Activated naive CD4-positive, alpha-beta T cell treated with anti-CD3 and anti-CD28 coated beads for 36 hours (primary cell): ENCODE measurements at places on chromosomes 5 and 9. TPM values are rescaled to one million over a fixed set of nuclear protein-coding genes. Genes with fewer than 3 reads are reported as not detected.

The SPATA6L gene
- 0.91 TPM for total RNA-seq

The HOMER1 gene
- 3.9 TPM for total RNA-seq

The C9orf153 gene
- total RNA-seq: 0.40 TPM

The KIF12 gene
- total RNA-seq: not detected

The FGF10 gene
- total RNA-seq: not detected

The MCIDAS gene
- total RNA-seq: 0.17 TPM

The LAMC3 gene
- 0.98 TPM for total RNA-seq

The SPINK6 gene
- total RNA-seq: not detected

The IL4 gene
- not detected for total RNA-seq

The PFN3 gene
- total RNA-seq: not detected

The CAMK2A gene
- not detected for total RNA-seq

The FAXDC2 gene
- not detected for total RNA-seq

The TRIM36 gene
- total RNA-seq: not detected

The PCDHA4 gene
- not detected for total RNA-seq

The ANXA1 gene
- 17.9 TPM for total RNA-seq

- no peak for DNase-seq
These were observed 233.1 kb downstream of the AGTPBP1 start for GRCh38 chr9:85508616-85509015.

GRCh38 chr5:38434966-38435705 lies 121.3 kb downstream of the LIFR start:
- no peak for DNase-seq

GRCh38 chr9:87214991-87215390 lies 267.7 kb upstream of the GAS1 start:
- DNase-seq: no peak

GRCh38 chr9:127545196-127546124 lies 66.6 kb upstream of the STXBP1 start:
- DNase-seq: no peak

DNA sequence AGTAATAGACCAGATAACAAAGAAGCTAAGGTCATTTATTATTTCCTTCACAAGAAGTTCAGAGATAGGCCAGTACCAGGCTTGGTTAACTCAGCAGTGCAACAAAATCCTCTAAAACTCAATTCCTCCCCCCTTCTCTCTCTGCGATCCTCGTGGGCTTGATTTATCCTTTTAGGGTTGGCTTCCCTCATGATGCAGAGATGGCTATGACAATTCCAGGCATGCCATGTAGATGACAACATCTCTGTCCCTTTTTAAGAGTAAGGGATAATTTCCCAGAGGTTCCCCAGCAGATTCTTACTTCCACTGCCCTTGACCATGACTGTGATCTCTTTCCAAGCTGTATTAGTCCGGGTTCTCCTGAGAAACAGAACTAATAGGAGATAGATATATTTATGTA lies 28.7 kb upstream of the DAP start:
- DNase-seq: no peak

GRCh38 chr9:22528485-22528884 lies 81.9 kb downstream of the DMRTA1 start:
- no peak for DNase-seq

GRCh38 chr9:96160866-96161265 lies 141.1 kb downstream of the HSD17B3 start:
- no peak for DNase-seq

GRCh38 chr5:137800700-137801411 lies 46.7 kb upstream of the HNRNPA0 start:
- DNase-seq: no peak

GRCh38 chr9:37200433-37201005 lies 80.1 kb downstream of the ZCCHC7 start:
- DNase-seq: no peak

DNA sequence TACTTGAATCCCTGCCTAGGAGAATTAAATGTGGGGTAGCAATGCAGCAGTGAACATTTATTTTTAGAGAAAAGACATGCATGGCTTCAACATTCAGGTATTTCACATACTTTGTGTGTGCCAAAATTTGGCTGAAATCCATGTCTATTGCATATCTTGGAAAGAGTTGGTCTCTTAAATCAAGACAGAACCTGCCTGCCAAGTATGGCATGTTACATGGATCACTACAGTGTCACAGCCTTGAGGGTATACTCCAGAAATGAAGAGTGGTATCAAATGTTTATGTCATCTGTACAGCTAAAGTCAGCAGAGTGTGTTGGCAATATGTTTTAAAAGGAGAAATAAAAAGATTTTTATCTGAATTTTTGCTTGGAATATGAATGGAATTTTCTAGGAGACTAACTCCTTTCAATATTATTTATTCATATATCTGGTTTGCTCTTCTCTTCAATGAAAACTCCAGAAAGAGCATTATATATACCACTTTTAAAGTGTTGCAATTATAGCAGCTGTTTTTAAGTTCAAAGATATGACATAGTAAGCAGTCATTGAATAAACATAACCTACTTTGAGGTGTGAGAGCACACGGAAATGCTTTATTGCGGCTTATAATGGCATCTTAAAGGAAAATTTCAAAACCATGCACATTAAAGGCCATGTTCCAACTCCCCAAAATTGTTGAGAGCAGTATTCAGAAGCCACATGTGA lies 95.4 kb upstream of the MINAR2 start:
- DNase-seq: no peak

DNA sequence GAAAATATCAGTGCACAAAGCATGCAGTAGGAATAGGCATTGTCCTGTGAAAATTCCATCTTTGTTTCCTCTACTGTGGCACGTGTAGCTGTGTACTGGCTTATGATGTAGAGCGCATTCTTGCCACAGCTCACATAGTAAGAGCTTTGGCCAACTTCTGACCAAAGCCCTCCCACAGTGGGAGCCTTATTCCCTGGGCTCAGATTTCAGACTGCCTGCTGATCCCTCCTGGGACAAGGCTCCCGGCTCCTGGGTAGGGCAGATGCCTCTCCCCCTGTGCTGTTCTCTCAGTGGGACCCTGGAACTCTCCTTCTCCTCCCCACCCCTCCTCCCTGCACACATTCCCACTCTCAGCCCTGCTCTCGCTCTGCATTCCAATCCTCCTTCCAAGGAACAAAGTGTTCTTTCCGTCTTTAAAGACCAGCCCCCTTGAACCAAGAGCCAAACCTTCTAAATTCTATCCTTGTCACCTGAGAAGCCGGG lies 17.5 kb downstream of the LCP2 start:
- no peak for DNase-seq

DNA sequence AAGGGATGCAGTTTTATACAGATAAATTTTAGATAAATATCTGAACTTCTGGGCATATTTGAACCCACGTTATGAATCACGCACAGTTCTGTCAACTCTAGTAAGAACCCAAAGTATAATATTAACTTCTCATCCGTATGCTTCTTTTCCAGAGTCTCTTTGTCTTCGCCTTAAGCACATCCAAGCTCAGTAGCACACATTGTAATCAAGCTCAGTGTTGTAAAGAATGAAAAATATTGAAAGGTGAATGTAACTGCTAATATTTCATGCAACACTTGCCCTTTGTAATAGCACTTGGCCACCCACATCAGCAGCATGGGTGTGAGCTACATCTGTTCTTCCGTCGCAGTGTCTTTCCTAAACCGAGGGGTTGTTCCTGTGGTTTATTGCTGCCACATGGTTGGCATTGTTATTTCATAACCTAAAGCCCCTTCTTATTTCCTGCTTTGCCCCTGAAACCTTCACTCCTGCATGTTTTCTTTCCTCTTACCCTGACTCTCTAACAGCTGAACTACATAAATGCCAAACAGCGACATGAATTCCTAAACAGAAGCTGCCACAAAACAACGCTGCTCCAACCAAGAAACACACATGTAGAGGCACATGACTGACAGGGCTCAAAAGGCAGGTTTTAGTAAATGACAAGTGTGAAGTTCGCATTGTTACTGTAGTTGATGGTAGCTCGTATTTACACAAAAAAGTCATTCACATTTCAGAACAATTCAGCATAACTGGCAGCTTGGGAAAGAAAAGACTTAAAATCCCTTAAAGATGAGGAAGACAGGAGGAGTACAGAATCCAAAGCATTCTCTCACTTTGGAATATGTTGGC lies 190.1 kb upstream of the MEF2C start:
- DNase-seq: no peak

GRCh38 chr5:50440651-50441492 lies at the start of gene EMB:
TSS of gene EMB (minus strand) at chr5:50441288. CDS start at chr5:50441151, 137 bp downstream.
- peak; percentile 84 for DNase-seq

DNA sequence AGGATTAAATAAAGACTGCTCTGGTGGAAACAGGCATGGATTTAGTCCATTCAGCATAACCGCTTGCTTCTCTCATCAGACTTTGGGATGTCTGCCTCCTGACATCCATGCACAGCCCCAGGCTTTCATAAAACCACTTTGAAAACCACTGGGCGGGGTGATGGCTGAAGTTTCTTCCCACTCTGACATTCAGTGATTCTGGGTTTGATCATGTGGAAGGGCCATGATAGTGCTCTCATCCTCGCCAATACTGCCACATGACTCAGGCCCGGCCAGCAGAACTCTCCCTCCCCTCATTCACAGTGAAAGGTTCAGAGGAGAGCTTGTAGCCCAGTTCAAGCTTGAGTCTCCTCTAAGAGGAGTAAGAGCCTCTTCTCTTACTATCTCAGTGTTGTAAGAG lies 29.6 kb upstream of the GLRA1 start:
- no peak for DNase-seq

GRCh38 chr9:90368241-90368640 lies 274.4 kb downstream of the DIRAS2 start:
- no peak for DNase-seq

DNA sequence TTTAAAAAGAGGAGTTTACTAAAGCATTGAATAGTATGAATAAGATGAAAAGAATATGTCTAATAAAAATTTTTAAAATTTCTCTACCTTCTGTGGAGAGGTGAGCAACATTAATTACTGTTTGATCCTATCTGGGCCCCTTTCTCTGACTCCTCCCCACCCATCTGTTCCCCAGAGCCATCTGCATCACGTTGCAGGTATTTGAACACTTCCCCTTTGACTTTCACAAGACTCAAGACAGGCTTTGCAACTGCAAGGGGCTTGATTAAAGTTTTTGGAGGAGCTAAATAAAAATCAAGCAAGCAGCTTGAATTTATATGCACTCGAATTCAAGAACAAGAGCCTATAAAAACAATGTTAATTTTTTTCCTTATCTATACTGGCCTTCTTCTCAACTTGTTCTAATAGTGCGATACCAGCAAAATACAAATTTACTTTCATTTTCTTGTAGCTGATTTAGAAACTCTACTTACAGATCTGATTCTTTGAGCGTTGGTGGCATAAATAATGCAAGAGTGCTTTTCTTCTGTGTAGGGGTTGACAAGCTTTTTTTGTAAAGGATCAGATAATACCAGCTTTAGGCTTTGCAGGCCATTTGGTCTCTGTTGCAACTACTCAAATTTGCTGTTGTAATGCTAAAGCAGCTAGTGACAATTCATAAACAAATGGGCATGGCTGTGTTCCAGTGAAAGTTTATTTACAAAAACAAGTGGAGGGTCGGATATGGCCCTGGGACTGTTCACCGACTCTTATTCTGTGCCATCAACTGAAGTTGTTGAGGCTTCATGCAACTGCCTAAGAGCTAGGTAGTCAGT lies 21.2 kb downstream of the TXNDC8 start:
- no peak for DNase-seq

- no peak for DNase-seq
These were observed 736.5 kb downstream of the CETN3 start for GRCh38 chr5:89673019-89673418.

GRCh38 chr5:157471709-157472108 lies 11.7 kb downstream of the NIPAL4 start:
- DNase-seq: peak; percentile 49

DNA sequence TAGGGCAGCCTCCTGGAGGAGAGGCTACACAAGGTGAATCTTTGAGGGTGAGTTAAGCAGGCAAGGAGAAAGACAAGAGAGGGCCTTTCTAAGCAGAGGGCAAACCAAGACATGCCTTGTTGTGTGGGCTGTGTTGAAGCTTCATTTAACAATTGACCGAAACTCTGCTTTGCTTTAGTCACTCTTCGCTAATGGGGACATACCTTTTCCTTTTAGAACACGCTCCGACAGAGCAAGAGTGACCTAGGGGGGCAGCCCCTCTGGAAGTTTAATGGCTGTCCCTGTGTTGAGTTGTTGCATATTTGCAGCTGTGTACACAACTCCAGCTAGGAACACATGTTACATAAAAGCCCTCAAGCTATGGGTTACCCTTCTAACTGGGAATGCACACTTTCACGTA lies 218.1 kb upstream of the WWC1 start:
- no peak for DNase-seq

- DNase-seq: no peak
These were observed 147.3 kb upstream of the HMHB1 start for GRCh38 chr5:143664623-143665022.

GRCh38 chr5:150510460-150511263 lies 2.7 kb downstream of the NDST1 start:
- DNase-seq: no peak

DNA sequence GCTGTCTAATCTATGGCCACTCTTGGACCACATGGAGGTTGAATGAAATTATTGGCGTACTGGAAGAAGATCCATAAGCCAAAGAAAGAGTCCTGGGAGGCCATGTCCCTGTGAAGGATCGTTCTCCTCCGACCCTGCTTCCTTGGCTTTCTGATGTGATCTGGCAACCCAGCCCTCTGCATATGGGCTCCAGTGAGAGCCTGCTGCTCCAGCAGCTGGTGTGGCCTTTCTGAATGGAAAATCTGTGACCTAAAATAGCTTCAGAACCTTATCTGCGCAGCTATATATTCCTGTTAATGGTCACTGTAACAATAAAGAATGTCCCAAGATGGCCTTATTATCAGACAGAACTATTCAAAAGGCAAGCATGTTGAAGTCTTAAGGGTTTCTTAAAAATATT lies 40.2 kb upstream of the PHF2 start:
- DNase-seq: no peak

DNA sequence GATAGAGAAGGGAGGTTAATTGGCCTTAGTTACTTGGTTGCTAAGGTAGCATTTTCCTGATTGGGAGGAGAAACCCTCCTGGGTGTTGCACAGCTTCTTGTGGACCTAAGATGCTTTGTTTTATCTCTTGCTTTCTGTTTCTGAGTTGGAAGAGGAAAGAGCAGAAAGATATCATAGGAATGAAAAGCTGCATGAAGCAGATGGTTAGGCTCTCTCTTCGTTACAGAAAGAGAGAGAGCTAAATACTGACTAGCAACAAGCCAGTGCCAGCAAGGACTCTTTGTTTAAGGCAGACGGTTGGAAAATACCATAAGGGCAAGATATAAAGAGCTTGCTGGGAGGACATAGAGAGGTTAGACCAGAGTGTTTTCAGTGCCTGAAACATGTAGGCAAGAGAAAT lies 103.1 kb downstream of the ATG10 start:
- no peak for DNase-seq

DNA sequence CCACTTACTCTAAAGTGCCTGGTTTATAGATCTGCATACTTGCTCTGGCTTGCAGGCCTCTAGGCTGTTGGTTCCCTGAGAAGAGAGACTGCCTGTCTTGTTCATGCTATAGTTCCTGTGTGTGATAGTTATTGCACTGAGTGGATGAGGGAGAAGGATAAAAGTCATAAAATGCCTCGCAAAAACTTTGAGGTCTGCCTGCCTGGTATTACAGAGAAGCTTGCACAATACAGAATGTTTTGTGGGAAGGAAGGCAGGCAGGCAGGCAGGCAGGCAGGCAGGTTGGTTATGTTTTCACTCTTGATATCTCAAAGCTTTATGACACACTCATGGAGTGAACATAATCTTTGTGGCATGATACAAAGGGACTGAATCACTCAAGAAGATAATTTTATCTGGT lies 287.1 kb downstream of the SLIT3 start:
- no peak for DNase-seq

GRCh38 chr9:75438716-75439115 lies 350.4 kb downstream of the OSTF1 start:
- no peak for DNase-seq
